ENCODE measurements at places on chromosomes 6 and 20.

GRCh38 chr6:126100386-126100785 is 114.0 kb downstream of the TRMT11 start:
- DNase-seq: no peak

GRCh38 chr6:127053032-127053874 is 65.2 kb upstream of the RSPO3 start:
- no peak for DNase-seq

DNA sequence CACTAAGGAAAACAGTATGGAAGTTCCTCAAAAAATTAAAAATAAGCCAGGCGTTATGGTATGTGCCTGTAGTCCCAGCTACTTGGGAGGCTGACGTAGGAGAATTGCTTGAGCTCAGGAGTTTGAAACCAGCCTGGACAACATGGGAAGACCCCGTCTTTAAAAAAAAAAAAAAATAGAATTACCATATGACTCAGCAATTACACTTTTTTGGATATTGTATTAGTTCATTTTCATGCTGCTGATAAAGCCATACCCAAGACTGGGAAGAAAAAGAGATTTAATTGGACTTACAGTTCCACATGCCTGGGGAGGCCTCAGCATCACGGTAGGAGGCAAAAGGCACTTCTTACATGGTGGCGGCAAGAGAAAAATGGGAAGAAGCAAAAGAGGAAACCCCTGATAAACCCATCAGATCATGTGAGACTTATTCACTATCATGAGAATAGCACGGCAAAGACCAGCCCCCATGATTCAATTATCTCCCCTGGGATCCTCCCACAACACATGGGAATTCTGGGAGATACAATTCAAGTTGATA is 10.8 kb upstream of the SMIM29 start:
- no peak for DNase-seq

DNA sequence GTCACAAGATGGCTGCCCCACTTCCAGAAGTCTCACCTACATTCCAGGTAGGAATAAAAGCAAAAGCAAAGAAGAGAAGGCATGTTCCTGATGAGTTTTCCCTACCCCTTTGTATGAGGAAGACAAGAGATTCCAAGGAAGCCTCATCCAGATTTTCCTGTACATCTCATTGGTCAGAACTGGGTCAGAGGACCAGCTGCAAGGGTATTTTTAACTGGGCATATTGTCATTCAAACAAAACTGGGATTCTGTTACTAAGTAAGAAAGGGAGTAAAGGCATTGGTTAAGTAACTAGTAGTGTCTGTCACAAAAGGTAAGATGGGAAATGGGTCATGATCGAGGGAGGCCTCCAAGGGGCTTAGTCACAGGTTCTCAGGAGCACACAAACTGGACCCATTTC is 28.2 kb upstream of the RIMS4 start:
- DNase-seq: no peak

- DNase-seq: no peak
These were observed 719 bp downstream of the SMPD2 start for GRCh38 chr6:109441069-109441816.

DNA sequence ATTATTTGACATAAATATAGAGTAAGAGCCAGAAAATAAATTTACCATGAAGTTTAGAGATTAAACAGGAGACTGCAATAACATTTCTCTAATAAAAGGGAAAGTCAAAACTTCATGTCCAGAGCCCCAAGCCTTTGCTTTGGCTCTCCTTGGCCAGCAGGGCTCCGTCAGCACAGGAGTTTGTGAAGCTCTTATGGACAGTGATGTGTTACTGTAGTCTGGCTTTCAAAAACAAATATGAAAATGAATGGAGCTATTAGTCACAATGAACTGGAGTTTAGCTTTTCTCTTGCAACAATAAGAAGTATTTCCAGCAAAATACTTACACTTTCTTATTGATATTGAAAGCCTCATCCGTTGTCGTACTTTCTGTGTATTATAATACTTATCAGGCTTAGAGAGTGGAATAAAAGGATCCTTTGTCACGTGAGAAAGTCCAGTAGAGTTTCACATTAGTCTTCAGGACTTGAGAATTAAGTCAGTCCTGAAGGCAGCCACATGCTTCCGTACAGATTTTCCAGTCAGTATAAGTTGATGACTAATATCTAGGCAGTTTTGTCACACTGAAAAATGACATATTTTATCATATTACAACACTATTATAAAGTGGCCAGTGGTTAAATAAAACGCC is 117.0 kb upstream of the PRL start:
- DNase-seq: no peak

DNA sequence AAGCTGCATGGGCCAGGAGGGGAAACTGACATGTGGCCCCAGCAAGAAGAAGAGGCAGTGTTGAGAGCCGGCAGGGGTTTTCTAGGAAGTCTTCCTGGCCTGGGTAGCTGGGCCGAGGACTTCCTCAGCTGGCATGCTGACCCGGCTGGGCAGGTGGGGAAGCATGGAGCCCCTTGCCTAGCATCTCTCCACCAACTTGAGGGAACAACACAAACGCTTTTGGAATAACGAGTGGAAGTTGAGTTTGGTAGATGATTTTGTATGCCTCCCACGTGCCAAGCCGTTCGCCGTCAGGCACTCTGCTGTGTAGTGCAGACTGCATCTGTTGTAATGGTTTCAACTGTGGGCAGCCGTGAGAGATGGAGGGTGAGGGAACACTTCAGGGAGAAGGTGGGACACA is 7.3 kb downstream of the TMEM181 start:
- DNase-seq: no peak

DNA sequence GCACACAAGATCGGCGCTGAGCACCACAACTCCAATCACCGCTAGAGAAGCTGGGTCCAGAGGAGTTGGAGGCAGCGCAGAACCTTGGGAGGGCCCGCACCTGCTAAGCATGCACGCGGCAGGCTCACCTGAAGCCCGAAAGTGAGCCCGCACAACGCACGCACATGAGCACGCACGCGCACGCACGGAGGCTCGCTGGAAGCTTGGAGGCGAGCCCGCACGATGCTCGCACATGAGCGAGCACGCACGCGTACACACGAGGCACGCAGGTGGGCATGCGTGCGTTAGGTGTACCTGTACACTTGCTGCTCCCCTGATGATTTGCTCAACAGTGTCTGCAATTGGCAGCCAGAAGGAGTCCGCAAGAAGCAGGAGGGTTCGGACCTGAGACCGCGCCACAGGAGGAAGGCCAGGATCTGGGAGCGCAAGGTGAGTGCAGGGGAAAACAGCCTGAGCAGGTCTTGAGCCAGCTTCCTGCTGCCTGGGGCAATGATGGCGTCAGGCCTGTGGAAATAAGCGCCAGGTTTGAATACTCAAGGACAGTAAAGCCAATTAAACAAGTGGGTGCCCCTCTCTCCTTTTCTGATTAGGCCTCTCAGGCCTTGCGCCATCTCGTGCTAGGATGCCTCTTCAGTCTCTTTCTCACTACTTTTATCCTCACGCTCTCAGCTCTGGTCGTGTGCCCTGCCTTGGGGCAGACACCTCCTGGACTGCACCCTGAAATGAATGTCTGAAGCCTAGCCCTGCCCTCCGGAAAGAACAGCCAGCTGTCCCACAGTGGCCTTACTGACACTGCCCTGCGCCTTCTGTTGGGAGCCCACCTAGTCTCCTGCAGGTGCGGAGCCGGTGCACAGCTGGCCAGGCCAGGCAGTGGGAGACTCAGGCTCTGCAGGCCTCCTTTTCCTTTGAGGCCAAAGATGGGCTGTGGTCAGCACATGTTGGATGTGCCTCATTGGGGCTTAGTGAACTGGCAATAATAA is 340.4 kb downstream of the CDC5L start:
- DNase-seq: no peak

DNA sequence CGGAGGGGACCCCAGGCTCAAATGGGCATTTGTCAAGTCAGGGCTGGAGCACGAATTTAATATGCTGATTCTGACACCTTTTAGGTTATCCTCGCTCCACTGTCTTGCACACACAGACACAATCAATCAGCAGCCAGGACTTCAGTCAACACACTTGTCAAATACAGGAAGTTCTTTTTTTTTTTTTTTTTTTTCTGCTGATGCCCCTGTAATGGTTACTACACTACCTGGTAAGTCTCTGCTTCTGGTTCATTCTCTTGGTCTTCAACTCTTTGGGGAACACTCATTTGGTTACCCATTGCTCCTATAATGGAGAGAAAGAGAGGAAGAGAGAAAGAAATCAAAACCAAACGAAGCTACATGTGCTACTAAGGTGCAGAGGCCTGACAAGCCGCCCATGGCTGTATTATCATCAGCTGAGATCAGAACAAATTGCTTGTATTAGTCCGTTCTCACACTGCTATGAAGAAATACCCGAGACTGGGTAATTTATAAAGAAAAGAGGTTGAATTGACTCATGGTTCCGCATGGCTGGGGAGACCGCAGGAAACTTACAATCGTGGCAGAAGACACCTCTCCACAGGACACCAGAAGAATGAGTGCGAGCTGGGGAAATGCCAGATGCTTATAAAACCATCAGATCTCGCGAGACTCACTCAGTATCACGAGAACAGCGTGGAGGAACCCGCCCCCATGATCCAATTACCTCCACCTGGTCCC is 11.8 kb downstream of the BCAS1 start:
- DNase-seq: no peak

DNA sequence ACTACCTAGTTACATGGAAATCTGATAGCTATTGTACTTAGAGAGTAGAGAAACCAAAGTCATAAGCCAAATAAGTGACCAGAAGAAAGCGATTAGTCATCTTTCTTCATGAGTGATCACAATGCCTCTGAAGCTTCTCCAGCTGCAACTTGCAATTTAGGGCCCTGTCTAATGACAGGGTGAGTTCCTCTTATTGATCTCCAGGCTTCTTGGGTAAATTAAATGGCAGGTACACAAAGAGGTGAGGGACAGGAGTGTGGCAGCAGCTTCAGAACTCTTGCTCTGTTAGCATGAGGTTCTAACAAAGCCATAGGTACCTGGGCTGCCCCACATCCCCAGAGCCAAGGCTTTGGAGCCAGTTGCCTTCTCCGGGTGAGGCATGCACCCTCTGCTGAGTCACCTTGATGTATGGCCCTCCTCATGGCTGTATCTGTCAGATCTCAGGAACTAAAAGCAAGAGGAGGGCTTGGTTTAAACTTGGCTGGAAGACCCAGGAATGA is 60.8 kb downstream of the PRDM1 start:
- DNase-seq: no peak

GRCh38 chr6:12582421-12583110 is 134.0 kb upstream of the PHACTR1 start:
- DNase-seq: no peak
